Nephron progenitor cell (in vitro differentiated cells): ENCODE measurements at places on chromosomes 6 and 20.

DNA sequence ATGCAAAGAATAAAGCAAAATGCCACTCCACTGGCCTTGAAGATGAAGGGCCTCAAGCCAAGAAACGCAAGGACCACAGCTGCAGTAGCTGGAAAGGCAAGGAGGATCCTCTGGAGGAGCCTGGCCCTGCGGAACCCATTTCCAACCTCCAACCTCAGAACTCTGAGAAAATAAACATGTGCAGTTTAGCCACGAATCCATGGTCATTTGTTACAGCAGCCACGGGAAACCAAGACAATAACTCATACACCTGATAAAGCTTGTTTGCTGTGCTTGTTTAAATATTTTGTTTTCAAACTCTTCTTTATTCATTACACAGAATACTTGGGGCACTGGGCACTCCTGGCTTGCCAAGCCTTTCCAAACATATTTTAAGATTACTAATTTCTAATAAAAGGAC, 10.4 kb downstream of the SERPINB6 start:
- no peak for DNase-seq

DNA sequence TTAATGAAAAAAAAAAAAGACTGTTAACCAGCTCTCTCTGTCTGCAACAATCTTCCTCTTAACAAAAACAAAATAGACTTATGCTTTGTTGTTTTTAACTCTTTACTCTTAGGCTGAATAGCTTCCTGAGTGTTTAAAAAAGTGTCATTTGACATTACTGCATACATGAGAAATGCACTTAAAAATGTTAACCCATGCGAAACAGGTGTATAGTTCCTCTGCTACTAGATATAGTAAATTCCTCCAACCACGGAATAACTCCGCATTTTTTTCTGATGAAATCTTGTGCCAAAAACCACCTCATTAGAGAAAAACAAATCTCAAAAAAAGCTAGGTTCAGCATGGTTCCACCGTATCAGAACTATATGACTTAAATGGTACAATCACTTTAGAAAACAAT, 426.0 kb downstream of the ADGRB3 start:
- DNase-seq = no peak

GRCh38 chr6:40681622-40682021, 94.5 kb upstream of the LRFN2 start:
- no peak for DNase-seq

GRCh38 chr20:53652859-53653517, 59.3 kb upstream of the ZNF217 start:
- no peak for DNase-seq

GRCh38 chr6:137231895-137232294, 12.7 kb upstream of the IFNGR1 start:
- DNase-seq = no peak
